ENCODE measurements at places on chromosomes 12 and 14.
A peak's percentile ranks its signal among the peaks of the same experiment; 100 is the strongest.

GRCh38 chr14:76936483-76936882 is 92.0 kb downstream of the IRF2BPL start:
- DNase-seq, result no peak

DNA sequence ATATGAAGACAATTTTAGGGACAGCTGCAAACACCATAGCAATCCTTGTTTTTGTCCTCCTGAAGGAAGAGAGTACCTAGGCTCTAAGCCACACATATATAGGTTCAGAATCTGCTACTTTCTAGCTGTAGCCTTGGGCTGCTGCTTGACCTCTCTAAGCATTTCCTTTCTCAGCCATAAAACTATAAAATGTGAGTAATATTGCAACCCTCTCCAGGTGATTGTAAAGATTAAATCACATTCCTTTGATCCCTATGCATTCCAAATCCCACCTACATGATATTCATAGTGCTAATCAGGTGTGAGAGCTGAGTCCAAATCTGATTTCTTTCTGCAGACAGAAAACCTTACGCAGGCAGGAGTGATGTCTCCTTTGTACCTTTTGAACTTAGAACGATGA is 913.5 kb downstream of the VRK1 start:
- no peak for DNase-seq

GRCh38 chr12:56581418-56582145 is 48.5 kb downstream of the BAZ2A start:
- peak; percentile 26 for DNase-seq

- DNase-seq, result no peak
Observed at GRCh38 chr12:3600039-3600720, 109.2 kb downstream of the PRMT8 start.

DNA sequence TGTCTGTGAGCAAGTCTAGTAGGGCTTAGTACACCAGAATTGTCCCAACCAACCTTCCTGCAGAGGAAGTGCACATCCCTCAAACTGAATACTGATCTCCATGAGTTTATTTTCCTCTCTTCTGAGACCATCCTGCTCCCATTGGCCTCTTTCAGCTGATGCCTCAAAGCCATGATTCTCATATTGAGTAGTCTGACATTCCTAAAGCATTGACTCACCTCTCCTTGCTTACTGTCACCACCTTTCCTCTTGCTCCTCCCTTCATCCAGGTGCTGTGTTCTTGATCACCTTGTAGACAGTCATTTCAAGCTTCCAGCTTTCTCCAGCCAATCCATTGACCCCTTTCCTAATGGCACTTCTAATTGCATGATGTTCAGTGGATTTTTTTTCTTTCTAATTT is 583.7 kb upstream of the USP15 start:
- DNase-seq, result no peak

GRCh38 chr12:48815126-48816110 is 2.9 kb upstream of the CACNB3 start:
- DNase-seq, result peak; percentile 37

DNA sequence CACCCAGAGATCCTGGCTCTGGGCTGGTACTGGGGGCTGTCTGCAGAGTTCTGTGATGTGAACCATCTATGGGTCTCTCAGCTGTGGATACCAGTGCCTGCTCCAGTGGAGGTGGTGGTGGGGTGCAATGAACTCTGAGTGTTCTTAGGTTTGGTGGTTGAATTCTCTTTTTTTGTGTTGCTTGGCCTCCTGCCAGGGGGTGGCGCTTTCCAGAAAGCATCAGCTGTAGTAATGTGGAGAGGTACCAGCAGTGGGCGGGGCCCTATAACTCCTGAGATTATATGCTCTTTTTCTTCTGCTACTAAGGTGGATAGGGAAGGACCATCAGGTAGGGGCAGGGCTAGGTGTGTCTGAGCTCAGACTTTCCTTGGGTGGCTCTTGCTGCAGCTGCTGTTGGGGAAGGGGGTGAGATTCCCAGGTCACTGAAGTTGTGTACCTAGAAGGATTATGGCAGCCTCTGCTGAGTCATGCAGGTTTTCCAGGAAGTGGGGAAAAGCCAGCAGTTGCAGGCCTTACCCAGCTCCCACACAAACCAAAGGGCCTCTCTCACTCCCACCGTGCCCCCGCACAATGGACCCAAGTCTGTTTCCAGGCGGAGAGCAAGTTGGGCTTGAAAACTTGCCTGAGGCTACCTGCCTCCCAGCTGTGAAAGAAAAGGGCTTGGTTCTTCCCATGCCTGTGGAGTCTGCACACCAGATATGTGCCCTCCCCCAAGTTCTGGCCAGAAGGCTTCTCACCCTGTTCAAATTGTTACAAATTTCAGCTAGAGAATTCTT is 18.6 kb downstream of the CCER1 start:
- DNase-seq, result no peak

Data from stimulated activated CD4-positive, alpha-beta T cell treated with anti-CD3 and anti-CD28 coated beads, Interleukin-4, amount 100 ng/mL, for 24 hours (primary cell).